ENCODE measurements at places on chromosomes 3 and 15. TPM values are rescaled to one million over a fixed set of nuclear protein-coding genes. Genes with fewer than 3 reads are reported as not detected.

DNA sequence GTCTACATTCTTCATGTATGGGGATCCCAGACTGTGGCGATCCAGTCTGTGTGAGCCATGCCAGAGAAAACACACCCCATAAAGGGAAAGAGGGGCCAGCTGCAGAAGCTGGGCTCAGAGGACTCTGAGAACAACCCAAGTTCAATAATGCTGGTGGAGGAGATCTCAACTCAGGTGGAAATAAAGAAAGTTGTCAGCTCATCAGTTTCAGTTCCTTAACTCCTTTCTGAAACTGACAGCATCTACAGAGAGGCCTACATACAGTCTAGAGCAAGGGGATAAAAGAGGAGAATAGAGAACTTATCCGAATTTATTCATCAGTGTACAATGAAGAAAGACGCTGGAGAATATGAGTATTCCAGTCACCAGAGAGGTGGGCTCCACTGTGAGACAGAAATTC is 77.0 kb downstream of the NTRK3 start:
- DNase-seq: no peak
- H3K27me3 ChIP-seq: peaks cover 13% of the 10 kb centered on the region
- H3K4me3 ChIP-seq: no peak overlapping the region
- no peaks in the 10 kb centered on the region for H3K4me1 ChIP-seq

DNA sequence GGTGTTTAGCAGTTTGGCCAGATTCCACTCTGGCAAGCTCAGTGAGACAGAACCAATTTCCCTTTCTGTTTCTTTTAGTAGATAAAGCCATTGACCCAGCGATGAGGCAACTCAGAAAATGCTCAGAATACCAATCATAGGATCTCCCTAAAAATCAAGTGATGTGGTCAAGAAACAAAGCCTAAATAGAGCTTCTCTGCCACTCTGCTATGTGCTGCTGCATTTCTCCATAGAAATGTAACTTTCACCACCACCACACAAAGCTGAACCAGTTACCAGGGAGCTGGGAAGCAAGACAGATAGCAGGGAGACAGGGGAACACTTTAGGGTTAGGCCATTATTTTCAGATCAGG is 109.8 kb downstream of the RPL22L1 start:
- no peaks in the 10 kb centered on the region for H3K27me3 ChIP-seq
- no peak for DNase-seq
- H3K4me1 ChIP-seq: peaks cover 9% of the 10 kb centered on the region

DNA sequence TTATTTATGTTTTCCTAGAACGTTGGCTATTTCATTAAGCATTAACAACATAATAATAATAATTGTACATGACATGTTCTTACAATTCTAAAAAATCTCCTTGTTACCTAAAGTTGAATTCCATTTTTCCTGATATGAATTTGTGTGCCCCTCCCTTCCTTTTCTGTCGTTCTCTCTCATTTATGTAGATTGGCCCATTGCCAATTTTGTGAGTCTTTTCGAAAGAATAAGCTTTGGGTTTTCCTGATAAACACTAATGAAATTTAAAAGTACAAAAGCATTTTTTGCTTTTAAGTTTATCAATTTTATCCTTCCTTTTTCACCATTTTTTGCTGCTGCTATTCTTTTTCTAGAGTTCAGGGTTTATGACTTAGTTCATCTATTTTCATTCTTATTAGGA is 44.9 kb downstream of the PRR23E start:
- no peak overlapping the region for H3K4me3 ChIP-seq
- no peaks in the 10 kb centered on the region for H3K4me1 ChIP-seq
- H3K27ac ChIP-seq: no peak overlapping the region
- H3K27me3 ChIP-seq: peaks cover 32% of the 10 kb centered on the region
- H3K36me3 ChIP-seq: no peaks in the 10 kb centered on the region

- H3K27me3 ChIP-seq: peaks cover 55% of the 10 kb centered on the region
- DNase-seq: no peak
- H3K27ac ChIP-seq: no peak overlapping the region
- H3K36me3 ChIP-seq: no peaks in the 10 kb centered on the region
Measured at GRCh38 chr15:70400766-70401541, 303.2 kb upstream of the TLE3 start.

GOLGA6L10 gene
- 9.5 TPM for total RNA-seq

DNA sequence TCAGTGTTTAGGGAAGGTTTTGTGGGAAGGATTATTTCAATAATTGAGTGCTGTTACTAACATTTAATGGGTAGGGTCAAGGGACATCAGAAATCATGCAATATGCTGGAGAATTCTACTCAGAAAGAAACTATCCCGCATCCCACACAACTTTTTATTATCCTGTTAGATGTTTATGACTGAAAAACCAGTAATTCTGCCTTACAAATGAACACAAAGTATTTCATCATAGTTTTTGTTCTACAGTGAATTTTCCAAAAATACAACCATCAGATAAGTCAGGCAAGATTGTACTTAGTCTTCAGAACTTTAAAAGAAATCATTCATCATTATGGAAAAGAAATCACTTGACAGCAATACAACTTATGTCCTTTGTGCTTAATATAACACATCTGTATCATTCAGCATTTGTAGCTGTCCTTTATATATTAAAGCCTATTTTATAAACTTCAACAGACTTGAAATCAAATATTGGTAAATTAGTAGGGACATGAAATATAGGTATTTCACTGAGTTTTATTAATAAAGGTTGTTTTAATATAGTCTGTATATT is 61.9 kb downstream of the TRPM7 start:
- H3K4me3 ChIP-seq: no peak overlapping the region
- DNase-seq: no peak
- H3K36me3 ChIP-seq: peaks cover 18% of the 10 kb centered on the region
- no peak overlapping the region for H3K27ac ChIP-seq
- H3K4me1 ChIP-seq: no peaks in the 10 kb centered on the region

DNA sequence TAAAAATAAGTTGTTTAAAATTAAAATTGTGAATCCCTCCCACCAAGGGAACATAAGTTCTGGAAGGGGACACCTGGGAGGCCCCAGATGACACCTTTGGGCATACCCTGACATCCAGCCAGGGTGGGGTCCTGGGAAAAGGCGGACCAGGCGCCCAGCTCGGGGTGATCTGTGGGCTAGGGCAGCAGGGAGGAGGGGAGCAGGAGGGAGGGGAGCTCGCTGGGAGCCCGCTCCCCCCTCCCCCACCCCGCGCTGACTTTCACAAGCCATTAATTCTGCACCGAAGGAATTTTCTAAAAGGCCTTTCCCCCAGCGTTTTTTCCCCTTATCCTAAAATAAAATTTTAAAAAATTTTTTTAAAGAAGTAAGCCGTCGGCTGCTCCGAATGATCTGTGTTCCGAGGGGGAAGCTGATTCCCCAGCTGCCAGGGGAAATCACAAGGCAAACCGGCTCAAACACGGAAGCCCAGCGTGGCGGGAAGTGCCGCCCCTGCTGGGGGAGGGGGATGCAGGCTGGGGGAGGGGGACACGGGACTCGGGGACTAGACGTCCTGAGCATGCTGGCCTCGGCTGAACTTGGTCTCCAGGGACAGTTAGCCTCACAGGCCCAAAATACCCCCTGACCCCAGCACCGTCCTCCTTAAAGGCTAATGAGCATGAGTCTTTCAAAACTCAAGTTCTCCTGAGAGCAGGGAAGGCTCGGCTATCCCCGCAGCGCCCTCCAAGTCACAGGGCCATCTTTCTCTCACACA is 13.9 kb downstream of the PLXND1 start:
- no peaks in the 10 kb centered on the region for H3K36me3 ChIP-seq
- DNase-seq: no peak
- peaks cover 38% of the 10 kb centered on the region for H3K4me1 ChIP-seq
- peaks cover 3% of the 10 kb centered on the region for H3K27me3 ChIP-seq
- no peak overlapping the region for H3K27ac ChIP-seq

- H3K36me3 ChIP-seq: no peaks in the 10 kb centered on the region
- no peak overlapping the region for H3K4me3 ChIP-seq
Measured at GRCh38 chr3:40258555-40258954, 51.0 kb upstream of the EIF1B start.

DNA sequence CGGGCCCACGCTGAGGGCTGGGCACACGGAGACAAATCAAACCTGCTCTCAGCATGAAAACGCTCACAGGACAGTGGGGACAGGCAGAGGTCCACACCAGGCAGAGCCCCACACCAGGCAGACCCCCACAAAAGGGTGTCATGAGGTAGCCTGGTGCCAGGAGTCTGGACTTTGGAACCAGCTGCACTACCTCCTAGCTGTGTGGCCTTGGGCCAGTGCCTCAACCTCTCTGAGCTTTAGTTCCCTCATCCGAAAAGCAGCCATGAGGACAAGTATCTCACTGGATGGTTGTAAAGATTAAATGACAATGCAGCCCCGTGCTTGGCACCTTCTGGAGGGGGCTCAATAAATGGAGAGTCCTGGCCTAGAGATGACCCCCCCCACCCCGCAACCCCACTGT is 16.5 kb upstream of the CRABP1 start:
- H3K36me3 ChIP-seq: no peaks in the 10 kb centered on the region
- peaks cover 17% of the 10 kb centered on the region for H3K4me1 ChIP-seq
- no peak for DNase-seq
- H3K27ac ChIP-seq: no peak overlapping the region
- H3K27me3 ChIP-seq: peaks cover 48% of the 10 kb centered on the region
- no peak overlapping the region for H3K4me3 ChIP-seq

- no peak overlapping the region for H3K4me3 ChIP-seq
- H3K36me3 ChIP-seq: no peaks in the 10 kb centered on the region
- no peak for DNase-seq
- H3K4me1 ChIP-seq: no peaks in the 10 kb centered on the region
- H3K27me3 ChIP-seq: peaks cover 3% of the 10 kb centered on the region
Measured at GRCh38 chr3:87219611-87220010, 7.5 kb upstream of the CHMP2B start.

DNA sequence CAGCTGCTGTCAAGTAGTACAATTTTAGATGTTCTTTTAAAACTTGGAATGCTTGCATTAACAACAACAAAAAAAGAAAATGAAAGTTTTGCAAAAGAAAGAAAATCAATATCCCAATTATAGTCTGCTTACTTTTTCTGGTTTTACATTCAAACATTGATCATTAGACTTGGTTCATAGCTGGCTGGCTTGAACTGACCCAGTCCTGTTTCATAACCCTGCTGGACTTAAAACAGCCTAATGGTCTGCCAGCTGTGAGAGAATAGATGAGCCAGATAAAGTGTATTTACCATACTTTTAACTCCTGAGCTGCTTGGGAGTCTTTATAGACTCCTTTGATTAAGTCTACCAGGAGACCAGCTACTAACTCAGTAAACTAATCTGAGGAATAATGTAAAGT is 59.2 kb downstream of the PIAS1 start:
- peaks cover 21% of the 10 kb centered on the region for H3K36me3 ChIP-seq
- no peaks in the 10 kb centered on the region for H3K27me3 ChIP-seq
- H3K27ac ChIP-seq: peak overlapping the region; percentile 31

ZNF197 gene
- total RNA-seq: 34.5 TPM

- no peak within 1 kb of the TSS for H3K4me3 ChIP-seq
- H3K27me3 ChIP-seq: no peaks in the 10 kb centered on the region
- no peaks in the 10 kb centered on the region for H3K36me3 ChIP-seq
- no peak for DNase-seq
Measured at GRCh38 chr3:109136523-109136922, at the start of gene C3orf85. TSS of gene C3orf85 (plus strand) at chr3:109136719. CDS start at chr3:109136848, 129 bp downstream.

- peak overlapping the region; percentile 71 for H3K27ac ChIP-seq
- no peaks in the 10 kb centered on the region for H3K27me3 ChIP-seq
- peak overlapping the region; percentile 42 for H3K4me3 ChIP-seq
- H3K4me1 ChIP-seq: peaks cover 60% of the 10 kb centered on the region
- DNase-seq: no peak
Measured at GRCh38 chr3:37766797-37767776, 94.6 kb upstream of the CTDSPL start.

- H3K27me3 ChIP-seq: no peaks in the 10 kb centered on the region
Measured at GRCh38 chr15:25830844-25831451, 32.2 kb downstream of the ATP10A start.

GRCh38 chr3:23913182-23913581 is 3.6 kb downstream of the NKIRAS1 start:
- no peak for DNase-seq
- peaks cover 27% of the 10 kb centered on the region for H3K4me1 ChIP-seq
- H3K4me3 ChIP-seq: no peak overlapping the region
- no peak overlapping the region for H3K27ac ChIP-seq
- peaks cover 16% of the 10 kb centered on the region for H3K36me3 ChIP-seq
- no peaks in the 10 kb centered on the region for H3K27me3 ChIP-seq

Measured in progenitor cell of endocrine pancreas (in vitro differentiated cells).